ENCODE measurements at places on chromosomes 12 and 14.

DNA sequence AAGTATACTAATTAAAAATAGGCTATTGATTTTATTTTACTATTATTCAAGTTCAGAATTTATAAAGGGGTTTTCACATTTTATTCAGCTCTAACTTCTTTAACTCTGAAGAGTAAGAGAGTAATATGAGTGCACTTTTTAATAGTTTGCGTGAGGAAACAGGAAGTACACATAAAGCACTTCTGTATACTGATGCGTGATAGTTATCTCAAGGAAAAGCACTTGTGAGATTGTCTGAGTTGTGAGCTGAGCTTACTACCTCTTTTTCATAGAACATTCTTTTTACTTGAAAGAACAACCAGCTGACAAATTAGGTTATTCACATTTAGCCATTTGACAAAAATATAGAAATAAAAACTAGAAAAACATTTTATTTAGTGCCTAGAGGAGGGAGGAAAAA is 1.9 kb downstream of the RAD51AP1 start:
- no peak for DNase-seq

DNA sequence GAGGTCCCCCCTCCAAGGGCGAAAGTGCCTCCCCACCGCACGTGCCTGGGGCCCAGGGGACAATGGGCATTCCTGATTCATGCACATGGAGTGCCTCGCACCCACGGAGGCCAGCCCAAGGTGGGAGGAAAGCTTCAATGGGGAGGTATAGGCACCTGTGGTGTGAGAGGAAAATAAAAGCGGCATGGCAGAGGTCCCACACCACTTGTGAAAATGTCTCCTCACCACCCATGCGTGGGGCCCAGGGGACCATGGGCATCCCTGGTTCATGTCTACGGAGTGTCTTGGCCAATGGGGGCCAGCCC is 384.7 kb downstream of the ALG10 start:
- DNase-seq, result no peak

DNA sequence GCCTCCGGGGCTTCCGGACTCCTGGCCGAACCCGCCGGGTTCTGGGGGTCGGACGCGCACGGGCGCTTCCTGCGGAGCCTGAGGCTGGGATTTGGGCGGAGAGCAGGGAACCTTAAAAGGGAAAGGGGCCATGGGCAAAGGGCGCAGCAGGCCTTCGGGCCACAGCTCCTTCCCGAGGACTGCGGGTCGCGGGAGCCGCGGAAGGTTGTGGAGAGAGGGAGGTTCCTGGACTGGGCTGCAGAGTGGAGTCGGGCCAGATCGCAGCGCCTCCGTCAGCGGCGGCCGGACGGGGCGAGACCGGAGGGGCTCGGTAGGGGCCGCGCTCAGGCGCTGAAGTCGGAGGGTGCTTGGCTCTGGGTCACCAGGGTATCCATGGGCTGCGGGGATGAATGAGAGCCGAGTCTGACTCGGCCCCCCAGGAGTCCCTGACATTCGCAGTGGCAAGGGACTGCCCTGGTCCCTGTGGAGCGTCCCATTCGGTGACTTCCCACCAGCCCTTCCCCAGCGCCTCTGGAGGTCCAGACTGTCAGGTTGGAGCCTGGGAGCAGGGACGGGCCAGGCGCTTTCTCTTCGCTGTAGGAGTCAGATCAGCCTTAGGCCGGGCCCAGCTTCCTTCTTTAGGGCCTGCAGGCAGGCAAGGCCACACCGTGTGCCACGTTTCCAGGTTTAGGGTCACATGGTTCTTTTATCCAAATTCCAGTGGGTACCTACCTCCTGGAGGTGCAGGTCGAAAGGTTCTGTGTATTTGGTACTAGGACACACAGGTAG is 938 bp upstream of the SLC25A29 start:
- DNase-seq, result no peak

- no peak for DNase-seq
These were observed 105.9 kb downstream of the NTF3 start for GRCh38 chr12:5537771-5538170.

- DNase-seq, result no peak
These were observed 212.8 kb downstream of the KIF21A start for GRCh38 chr12:39230086-39230485.

GRCh38 chr12:106418970-106419369 is 61.4 kb downstream of the POLR3B start:
- DNase-seq, result no peak

DNA sequence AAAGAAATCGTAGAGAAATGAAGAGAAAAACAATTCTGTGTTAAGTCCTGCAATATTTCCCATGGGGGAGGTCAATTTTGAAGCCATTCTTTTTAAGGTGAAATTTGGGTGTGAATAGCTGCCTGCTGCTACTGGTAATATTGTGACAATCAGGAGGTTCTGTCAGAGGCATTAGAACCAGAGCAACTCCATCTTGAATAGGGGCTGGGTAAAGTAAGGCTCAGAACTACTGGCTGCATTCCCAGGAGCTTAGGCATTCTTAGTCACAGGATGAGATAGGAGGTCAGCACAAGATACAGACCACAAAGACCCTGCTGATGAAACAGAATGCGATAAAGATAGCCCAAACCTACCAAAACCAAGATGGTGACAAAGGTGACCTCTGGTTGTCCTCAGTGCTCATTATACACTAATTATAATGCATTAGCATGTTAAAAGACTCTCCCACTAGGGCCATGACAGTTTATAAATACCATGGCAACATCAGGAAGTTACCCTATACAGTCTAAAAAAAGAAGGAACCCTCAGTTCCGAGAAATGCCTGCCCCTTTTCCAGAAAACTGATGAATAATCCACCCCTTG is 24.8 kb upstream of the MTHFD1 start:
- no peak for DNase-seq

All from stimulated activated CD8-positive, alpha-beta memory T cell treated with anti-CD3 and anti-CD28 coated beads, Interleukin-7, amount 100 ng/mL, for 1 hour (primary cell).